ENCODE measurements at places on chromosomes 1 and 21.
A peak's percentile ranks its signal among the peaks of the same experiment; 100 is the strongest.

- DNase-seq: peak; percentile 90
Observed at GRCh38 chr1:3319874-3320245, 134.6 kb upstream of the ARHGEF16 start.

DNA sequence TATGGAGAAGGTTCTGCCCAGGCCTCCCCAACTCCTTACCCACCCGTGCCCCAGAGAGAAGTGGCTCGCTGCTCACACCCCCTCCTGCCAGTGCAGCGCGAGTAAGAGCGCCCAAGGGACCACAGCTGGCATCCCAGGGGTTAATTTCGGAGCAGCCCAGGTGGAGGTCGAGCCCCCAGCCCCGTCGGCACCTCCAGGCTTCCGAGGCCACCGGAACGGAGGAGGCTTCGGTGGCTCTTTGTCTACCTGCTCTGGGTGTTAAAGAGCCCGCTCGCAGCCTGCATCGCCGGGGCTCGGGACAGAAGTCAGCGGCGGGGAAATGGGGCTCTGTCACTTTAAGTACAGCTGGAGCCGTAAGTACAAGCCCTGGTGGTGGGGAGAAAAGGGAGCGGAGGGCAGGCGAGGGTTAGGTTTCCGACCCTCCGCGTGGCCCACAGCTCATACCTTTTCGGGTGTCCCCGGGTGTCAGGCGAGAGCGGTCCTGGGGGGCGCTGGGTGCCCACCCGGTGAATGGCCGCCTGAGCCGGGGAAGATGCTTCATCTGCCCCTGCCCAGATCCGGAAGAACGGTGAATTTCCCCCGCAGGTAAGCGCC lies 89.4 kb upstream of the IPO9 start:
- peak; percentile 37 for DNase-seq

DNA sequence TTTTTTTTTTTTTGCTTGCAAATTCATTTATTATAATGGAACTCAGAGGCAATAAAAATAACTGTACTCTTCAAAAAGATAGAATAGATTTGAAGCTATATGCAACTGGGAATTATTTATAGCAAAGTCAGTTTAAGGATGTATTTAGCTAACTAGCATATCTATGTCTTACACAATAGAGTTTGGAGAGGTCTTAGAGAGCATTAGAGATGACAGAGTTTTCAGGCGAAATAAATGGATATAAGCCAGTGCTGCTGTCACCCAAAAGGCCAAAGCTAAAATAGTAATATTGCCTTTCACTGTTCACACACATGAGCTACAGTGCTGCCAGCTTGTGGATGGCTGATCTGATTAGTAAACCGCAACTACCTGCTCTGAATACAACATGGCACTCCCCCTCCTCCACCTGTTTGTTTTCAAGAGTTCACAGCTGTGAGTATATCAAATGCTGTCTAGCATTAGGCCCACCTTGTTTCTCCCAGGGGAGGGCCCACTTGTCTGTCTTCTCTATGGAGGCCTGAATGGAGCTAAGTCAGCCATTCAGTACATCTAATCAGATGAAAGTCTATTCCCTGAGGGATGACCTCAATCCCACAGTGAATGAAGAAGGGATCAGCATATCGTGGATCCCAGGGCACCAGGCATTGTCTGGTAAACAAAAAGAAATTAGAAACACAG lies 25.2 kb upstream of the SSX2IP start:
- DNase-seq: no peak

DNA sequence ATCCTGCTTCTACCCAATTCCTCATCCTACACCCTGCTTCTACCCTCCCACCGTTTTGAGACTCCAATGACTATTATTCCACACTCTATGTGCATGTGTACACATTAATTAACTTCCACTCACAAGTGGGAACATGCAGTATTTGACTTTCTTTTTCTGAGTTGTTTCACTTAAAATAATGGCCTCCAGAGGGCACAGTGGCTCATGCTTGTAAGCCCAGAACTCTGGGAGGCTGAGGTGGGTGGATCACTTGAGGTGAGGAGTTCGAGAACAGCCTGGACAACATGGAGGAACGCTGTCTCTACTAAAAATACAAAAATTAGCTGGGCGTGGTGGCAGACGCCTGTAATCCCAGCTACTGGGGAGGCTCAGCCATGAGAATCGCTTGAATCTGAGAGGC lies 464.8 kb downstream of the PTBP2 start:
- DNase-seq: no peak

- no peak for DNase-seq
Observed at GRCh38 chr1:234495231-234495990, 16.4 kb upstream of the TARBP1 start.

GRCh38 chr1:202551683-202552082 lies 158.6 kb downstream of the SYT2 start:
- DNase-seq: peak; percentile 10

Data from HT-29 (cell line).